Epithelial cell of alveolus of lung (primary cell): ENCODE measurements at places on chromosomes 6 and 20. TPM values are rescaled to one million over a fixed set of nuclear protein-coding genes. Genes with fewer than 3 reads are reported as not detected.

SLC22A3 gene
- total RNA-seq: 4.0 and 26.3 TPM in 2 replicates

CLPSL1 gene
- total RNA-seq: not detected in 2 replicates

CDSN gene
- 0.13 TPM in 1 of 2 replicates, not detected in the other for total RNA-seq

TLDC2 gene
- total RNA-seq: not detected in 2 replicates

VEGFA gene
- total RNA-seq: 102 and 183 TPM in 2 replicates

SRSF12 gene
- 0.48 and 1.0 TPM in 2 replicates for total RNA-seq

SOBP gene
- total RNA-seq: 1.0 and 4.2 TPM in 2 replicates

RAB44 gene
- total RNA-seq: 0.13 and 0.40 TPM in 2 replicates

SNX3 gene
- 128 and 223 TPM in 2 replicates for total RNA-seq

ZSCAN31 gene
- total RNA-seq: 1.9 and 5.1 TPM in 2 replicates
